CD8-positive, alpha-beta T cell (primary cell): ENCODE measurements at places on chromosomes 2 and 18. TPM values are rescaled to one million over a fixed set of nuclear protein-coding genes. Genes with fewer than 3 reads are reported as not detected.

Gene TCF23
- total RNA-seq, result not detected

DNA sequence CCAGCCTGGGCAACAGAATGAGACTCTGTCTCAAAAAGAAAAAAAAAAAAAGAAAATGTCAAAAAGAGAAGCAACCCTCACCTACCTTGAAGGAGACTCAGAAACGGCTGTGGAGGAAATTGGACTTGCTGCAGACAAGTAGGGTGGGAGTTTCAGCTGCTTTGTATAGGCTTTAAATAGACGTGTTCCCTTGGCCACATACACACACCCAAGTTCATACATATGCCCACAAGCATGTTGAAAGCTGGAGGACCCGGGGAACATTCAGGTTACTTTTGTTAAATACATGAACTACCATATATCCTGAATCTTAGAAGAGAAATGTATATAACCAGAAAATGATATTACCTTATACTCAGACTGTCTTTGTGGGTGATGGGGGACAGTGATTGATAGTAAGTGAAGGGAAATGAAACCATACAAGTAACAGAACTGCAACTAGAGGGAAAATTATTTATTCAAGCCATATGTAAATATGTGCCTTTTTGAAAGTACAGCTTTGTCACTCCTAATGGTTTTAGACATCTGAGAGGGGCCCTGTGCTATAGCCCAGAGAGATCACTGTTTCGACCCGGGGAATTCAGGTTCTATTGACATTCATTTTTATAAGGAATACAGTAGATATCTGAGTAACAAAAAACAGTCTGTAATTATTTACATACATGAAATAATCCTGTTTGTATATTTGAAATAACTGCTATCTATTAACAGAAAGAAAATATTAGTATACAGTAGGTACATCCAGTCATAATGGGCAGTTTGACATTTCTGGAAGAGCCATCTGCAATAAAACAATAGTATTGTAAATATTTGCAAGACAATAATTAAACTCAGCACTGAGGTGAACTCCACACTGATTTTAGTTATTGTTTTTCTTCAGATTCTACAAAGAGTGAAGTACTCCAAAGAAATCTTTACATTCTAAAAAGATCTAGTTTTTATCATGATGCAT, 48.0 kb upstream of the TGIF1 start:
- DNase-seq, result no peak

DNA sequence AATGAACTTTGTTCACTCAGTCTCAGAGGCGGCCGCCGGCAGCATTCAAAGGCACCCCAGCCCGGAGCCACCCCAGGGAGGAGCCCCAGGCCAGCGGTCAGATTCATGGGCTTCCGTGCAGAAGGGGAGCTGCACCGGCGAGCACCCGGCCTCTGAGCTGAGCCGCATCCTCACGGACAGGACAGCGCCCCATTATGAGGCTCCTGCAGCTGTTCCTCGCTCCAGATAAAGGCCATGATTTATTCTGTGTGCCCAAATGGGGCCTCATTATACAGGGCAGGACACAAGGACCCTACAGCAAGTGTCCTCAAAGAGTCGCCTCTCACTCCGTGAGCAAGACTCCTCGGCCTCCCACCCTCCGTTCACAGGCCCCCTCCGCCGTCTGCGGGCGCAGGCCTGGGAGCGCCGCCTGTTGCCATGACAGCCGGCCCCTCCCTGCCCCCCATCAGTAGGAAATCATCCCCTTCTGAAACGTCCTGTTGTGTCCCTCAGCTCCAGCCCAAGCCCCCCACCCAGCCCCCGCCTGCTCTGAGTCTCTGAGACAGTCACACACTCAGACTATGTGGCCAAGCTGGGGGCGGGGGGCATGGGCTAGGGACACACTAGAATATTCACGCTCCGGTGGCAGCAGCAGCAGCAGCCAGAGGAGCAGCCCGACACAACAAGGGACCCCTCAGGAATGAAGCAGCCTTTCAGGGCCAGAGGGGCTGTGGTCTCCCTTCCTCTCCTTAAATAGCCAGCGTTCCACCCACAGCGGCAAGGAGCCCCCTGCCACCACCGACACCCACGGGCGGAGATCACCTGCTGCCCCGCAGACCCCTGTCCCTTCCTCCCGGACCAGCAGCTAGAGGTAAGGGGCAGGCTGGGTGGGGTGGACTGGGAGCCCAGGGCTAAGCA, at the start of gene GPR17:
GPR17 (plus strand) TSS at position 759 of the 897 bp plus-strand sequence. CDS start 4,583 bp downstream, outside the sequence.
- no peak for DNase-seq

Gene SCYGR4
- total RNA-seq, result not detected

- no peak for DNase-seq
Measured at GRCh38 chr2:205017381-205017780, 472.1 kb downstream of the PARD3B start.

- DNase-seq, result no peak
Measured at GRCh38 chr2:69770747-69771146, 28.8 kb downstream of the ANXA4 start.

Gene CABYR
- total RNA-seq, result 1.2 TPM
